ENCODE measurements at places on chromosomes 2 and 18.

- DNase-seq, result no peak
These were observed 86.9 kb downstream of the MCFD2 start for GRCh38 chr2:46828491-46829230.

DNA sequence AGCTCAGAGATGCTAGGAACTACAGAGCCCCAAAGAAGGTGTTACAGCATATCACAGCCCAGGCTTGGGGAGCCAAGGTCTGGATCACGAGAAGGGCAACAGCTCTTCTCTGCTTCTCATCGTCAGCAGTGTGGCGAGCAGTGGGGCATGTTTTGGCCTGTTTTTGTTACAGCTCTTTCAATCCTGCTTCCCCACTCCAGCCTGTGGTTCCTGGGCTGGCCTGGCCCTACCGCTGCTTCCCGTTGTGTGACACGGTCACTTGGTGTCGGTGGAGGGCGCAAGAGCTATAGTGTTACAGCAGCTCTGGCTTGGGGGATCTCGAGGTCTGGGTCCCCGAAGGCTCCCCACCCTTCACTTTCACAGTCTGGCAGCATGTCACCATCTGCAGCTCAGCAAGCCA lies 870.2 kb downstream of the CBLN2 start:
- no peak for DNase-seq

DNA sequence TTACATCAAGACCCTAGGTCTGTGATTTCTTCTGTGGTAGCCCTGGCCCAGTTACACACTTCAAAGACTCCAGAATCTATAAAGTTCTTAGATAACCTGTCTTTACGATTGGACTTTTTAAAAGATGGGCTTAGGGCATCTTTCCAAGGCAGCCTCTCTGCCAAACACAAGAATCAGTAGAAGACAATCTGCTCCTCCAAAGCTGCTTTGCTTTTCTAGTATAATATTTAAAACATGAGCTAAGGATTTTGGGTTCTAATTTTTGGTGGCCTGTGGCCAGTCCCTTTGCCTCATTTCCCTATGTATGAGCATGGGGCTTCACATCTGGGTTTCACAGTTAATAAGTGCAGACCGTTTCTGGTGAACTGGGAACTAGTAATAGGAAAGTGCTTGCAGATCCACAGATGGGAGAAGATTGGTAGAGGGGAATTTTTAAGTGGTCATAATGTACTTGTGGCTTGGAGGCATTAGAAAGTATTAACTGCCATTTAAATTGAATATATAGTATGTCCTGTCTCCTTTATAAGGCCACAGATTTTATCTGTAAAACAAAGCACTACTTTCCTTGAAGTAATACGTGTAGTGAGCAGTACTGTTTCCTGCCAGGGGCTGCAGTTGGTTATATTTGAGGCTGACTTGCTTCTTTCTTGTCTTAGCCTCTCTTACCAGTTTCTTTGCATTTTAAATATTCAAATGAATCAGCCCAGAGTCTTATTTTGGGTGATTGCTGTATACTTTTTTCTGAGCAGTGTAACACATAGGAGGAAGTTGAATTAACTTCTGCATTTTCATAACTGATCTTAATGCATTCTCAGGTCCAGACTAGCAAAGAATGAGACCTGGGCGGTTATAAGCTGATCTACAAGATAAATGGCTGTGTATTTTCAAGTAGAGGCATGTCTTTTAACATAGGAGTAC lies 1.5 kb downstream of the ARPC2 start:
- peak; percentile 63 for DNase-seq

DNA sequence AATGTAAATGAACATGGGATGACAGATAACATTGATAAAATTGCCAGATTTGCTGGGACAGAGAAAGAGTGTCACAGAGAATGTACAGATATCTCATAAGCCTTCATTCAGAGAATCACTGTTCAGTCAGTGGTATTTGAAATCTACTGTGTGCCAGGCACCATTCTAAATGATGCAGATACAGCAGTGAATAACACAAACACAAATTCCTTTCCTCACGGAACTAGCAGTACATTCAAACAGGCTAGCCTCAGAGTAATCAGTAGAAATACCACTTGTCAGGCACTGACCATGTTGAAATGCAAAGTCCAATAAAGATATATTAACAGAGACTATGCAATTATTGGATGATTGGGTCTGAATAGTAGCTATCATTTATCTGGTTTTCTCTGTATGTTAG lies 211.0 kb downstream of the RDH14 start:
- DNase-seq, result no peak

GRCh38 chr2:232576995-232577394 lies 26.5 kb downstream of the EIF4E2 start:
- no peak for DNase-seq

DNA sequence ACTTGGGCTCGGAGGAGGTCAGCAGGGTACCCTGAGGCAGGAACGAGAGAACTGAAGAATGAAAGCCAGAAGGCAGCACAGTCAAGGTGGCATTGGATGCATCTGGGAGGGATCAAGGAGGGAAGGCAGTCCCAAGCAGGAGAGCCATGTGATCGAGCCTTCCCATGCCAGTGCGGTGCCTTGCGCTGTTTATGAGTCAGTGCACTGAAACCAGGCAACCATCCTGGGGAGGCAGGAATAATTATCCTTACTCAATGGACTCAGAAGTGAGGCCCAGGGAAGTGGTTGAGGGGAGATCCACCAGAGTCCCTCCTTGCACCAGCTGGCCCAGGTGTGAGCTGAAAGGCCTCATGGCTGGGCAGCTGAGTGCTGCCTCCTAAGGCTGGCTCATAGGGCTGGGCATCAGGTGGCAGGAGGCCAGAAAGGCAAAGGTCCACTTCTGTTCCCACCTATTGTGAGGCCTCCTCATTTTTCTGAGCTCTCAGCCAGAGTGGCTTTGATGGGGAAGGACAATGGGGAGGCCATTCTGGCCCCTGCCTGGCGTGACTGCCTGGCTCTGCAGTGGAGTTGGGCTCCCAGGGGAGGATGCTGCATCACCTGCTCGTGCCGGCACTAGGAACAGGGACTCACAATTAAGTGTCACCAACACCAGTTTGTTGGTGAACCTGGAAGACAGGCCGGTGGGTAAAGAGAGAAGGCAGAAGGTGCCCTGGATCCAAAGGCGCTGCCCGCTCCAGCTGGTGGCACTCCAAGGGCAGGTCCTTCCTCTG lies 82.3 kb downstream of the TFCP2L1 start:
- DNase-seq, result no peak

GRCh38 chr2:28137221-28137620 lies 246.7 kb downstream of the BABAM2 start:
- DNase-seq, result no peak

GRCh38 chr2:134029418-134029817 lies 224.5 kb upstream of the MGAT5 start:
- DNase-seq, result no peak

GRCh38 chr2:235689427-235689853 lies 195.6 kb downstream of the AGAP1 start:
- no peak for DNase-seq

DNA sequence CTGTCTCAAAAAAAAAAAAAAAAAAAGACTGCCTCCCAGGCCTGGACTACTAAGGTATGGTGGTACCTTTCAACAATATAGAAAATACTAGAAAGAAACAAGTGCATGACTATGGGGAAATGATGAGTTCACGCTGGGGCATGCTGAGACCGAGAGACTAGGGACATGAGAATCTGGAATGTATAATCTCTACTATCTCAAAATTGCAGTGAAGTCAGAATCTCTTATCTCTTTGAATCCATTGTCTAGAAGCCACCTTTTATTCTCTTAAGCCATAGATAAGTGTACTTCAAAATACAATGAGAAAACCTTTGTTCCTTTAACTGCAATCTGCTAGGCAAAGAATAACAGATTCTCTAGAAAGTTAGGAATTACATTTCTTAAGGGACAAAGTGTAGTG lies 5.6 kb downstream of the FRZB start:
- no peak for DNase-seq

DNA sequence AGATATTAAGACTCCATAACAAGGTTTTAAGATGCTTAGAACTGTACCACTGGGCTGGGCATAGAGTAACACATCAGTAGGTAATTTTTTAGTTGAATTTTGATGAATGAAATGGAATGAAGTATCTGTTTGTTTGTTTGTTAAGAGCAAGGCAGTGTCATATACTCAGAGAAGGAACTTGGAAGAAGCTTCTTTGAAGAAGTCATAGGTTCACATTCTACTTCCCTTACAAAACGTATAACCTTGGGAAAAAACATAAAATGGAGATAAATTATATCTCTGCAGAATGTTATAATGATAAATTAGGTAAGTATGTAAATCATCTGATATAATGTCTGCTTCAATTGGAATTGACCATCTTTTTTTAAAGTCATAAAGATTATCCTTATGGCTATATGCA lies 122.1 kb upstream of the SLC39A10 start:
- DNase-seq, result no peak

GRCh38 chr2:236871500-236872001 lies 214.1 kb upstream of the COPS8 start:
- no peak for DNase-seq

GRCh38 chr2:99158599-99158998 lies 3.8 kb downstream of the LIPT1 start:
- DNase-seq, result no peak

GRCh38 chr2:8539743-8540551 lies 141.9 kb upstream of the ID2 start:
- no peak for DNase-seq

DNA sequence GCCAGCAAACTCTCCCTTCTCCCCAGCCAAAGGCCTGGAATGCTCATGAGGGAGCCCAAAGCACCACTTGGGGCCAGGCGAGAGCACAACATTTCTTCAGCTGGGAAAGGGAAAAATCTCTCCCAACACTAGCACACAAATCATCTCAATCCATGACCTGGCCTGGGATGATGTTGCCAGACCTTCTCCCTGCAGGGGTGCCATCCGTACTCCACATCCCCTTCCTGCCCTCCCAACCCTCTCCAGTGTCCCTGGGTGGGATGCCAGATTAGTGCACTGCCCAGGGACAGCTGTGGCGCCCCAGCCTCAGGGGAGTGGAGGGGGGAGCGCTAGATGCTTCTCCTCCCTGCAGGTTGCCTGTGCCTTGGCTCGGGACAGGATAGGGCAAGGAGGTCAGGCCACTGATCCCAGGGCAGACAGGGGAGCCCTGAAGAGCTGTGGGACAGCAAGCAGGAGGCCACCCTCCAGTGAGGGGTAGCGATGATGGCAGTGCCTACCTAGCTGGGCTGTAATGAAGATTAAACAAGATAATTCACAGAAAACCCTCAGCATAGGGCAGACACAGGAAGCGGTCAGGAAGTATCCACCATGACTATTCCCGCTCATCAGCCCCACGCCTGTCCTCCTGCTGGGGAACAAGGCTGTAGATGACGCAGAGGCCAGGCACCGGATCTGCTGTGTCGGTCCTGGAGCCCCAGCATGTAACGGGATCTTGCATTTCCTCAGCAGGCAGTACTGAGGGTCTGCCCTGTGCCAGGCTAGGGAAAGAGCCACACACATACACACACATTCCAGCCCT lies 31.1 kb downstream of the SERTAD2 start:
- DNase-seq, result no peak

- DNase-seq, result no peak
These were observed 43.1 kb upstream of the LONRF2 start for GRCh38 chr2:100365434-100365833.

GRCh38 chr2:237408335-237409000 lies 5.5 kb downstream of the COL6A3 start:
- DNase-seq, result no peak

DNA sequence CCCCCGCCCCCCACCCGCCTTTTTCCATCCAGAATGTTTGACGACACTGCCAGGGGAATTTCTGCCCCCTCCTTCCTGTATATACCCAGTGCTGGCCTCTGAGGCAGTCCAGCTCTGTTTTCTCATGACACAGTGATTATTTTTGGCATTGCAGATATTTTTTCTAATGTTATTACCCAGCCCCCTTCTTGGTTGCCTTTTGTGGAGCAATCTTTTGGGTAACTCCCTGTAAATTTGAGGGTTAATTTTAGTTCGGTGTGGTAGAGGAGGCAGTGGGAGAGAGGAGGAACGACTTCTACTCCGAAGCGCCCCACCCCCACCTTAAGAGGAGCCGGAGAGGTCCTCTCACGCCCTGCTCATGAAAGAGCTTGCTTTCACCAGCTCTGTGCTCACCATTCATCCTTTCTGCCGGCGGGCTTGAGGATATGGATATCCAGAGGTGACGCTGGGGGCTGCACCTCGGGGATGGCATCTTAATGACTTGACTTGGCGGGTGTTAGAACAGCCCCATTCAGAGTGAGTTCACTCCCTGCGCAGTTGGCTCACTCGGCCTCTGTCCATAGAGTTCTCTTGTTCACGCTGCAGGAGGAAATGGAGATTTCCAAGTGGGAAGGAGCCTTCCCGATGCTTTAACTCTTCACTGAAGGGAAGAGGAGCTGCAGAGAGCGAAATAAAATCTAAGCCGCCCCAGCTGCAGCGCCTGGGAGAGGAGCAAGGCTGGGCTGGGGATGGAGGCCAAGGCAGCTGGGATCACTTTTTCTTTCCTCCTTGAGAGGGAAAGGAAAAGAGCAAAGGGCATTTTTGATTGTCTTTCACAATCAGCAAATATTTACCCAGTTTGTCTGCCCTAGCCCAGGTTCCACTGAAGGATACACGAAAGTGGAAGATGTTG lies 38.4 kb downstream of the EPAS1 start:
- DNase-seq, result no peak

- no peak for DNase-seq
These were observed 156.2 kb upstream of the CELF4 start for GRCh38 chr18:37721544-37722522.

DNA sequence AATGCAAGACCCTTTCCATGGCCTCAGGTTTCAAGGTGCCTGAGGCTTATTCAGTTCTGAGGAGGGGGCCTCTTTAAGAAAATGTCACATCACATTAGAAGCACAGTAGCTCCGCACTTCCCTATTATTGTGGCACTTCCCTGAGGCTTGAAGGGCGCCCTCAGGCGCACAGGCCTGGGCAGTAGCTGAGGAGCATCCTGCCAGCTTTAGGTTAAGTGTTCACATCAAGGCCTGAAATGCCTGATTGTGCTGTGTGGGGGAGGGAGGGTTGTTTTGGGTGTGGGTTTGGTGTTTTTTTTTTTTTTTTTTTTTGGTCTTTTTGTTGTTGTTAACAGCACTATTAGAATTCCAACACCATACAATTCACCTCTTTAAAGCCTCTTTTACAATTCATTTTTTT lies 107.9 kb downstream of the CABLES1 start:
- DNase-seq, result no peak

DNA sequence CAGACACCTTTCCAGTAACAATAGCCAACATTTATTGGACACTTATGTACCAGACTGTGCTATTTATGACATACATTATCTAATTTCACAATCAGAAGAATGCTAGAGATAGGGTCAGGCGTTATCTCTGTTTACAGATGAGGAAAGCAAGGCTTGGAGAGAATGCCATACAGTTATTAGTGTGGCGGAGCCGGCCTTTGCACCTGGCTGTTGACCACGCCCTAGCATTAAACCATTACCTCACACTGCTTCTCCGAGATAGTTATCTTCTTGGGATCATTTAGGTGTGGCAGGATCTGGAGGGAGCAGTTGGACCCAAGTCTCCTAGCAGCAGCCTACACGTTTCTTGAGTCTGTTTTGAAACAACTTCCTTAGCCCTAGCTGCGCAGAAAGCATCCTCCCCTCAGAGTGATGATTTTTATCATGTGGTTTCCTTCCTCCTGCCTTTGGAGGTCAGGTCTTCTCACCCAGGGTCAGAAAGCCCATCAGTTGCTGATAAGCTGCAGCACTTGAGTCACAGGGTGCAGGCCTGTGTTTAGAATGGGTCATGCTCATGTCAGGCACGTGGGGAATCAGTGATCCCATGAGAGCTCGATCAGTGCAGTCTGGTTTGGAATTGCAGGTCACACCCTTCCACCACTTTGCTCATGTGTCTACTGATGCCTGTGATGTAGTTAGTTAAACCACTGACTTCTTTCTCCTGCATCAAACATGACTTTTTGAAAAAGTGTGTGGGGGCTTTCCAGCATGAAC lies 118.2 kb downstream of the SPTBN1 start:
- peak; percentile 76 for DNase-seq

- DNase-seq, result no peak
These were observed 29.7 kb downstream of the TWSG1 start for GRCh38 chr18:9364242-9364641.
